ENCODE measurements at places on chromosomes 11 and 22.

DNA sequence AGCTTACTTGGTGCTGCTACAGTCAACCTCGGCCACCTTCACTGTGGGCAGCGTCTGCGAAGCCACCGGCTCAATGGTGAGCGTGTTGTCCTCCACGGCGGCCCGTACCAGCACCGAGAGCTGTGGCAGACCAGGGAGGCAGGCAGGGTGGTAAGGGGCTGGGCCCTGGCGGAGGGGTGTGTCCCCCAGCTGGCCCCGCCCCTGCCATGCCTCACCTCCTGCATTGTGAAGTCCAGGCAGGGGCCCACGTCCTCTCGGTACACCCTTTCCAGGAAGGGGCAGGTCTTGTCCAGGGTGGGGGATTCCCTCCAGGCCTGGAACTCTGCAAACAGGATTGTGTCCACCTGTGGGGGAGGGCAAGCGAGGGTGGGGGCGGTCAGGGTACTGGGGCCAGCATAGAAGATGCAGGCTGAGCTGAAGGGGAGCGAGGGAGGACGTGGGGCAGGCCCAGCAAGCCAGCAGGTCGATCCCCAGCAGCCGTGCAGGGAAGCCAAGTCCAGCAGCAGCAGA is 12.8 kb downstream of the RAB3IL1 start:
- no peak for DNase-seq

DNA sequence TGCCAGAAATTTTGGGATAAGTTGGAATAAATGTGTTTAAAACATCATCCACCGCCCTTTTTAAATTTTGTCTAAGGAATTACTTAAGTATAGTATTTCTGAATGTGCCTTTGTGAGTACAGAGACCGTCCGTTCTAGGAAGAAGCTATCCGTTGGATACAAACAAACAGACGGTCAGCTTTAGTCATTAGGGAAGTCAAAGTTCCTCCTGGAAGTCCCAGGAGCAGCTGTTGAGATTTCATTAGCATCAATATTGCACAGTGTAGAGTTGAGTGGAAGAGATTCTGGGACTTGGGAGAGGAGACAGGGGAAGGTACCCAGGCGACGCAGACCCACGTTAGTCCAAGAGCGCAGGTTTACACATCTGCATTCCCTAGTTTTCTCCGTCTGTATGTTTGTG is 15.7 kb upstream of the ADSL start:
- no peak for DNase-seq

GRCh38 chr22:45528046-45528445 is 25.4 kb downstream of the FBLN1 start:
- no peak for DNase-seq

DNA sequence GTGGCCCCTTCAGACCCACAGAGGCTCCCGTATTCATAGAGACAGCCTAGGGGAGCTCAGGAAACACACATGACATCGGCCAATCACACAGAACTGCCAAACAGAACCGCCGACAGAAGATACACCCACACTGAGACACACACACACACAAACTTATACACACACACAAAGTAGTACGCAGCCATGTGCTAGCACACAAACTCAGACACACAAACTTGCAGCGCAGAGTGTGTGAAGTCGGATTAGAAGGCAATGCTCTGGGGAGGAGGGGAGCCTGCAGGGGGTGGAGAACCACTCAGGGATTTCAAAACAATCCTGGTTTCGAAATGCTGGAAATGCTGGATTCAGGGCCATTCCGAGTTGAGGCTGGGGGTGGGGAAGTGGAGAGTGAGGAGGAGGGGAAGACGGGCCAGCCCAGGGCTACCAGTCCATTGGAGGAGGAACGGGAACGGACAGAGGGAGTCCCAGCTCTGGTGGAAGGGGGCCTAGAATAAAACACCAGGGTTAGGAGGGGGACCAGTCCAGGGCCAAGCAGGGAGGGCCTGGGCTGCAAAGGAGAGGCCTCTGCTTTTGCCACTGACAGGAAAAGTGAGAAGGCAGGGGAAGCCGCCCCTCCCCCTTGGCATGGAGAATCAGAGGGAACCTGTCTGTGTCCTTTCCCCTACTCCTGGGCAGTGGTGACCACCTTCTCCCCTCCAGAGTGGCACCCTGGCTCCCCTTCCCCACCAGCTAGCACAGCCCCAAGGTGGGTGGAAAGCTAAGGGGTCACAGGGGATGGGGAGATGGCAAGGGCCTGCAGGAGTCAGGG is 4.4 kb downstream of the BCL9L start:
- no peak for DNase-seq

DNA sequence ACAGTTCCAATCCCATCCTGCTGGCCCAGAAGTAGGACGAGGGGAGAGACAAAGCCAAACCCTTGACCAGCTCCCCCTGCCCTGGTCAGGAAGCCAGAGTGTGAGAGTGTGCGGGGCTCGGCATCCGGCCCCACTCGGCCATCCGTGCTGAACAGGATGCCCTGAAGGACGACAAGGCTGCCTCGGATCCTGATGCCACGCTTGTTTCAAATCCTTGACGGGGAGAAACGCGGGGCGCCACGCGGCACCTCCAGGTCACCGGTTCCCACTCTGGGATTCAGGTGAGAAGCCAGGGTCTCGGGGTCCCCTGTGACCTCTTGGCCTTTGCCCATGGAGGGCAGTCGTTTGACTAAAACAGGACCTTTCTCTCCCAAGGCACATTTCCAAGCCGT is 167.8 kb downstream of the BRD1 start:
- DNase-seq, result no peak

- DNase-seq, result no peak
Measured at GRCh38 chr11:66219846-66220565, 48.4 kb upstream of the RAB1B start.

- no peak for DNase-seq
Measured at GRCh38 chr22:28983788-28984441, 77.7 kb downstream of the C22orf31 start.

DNA sequence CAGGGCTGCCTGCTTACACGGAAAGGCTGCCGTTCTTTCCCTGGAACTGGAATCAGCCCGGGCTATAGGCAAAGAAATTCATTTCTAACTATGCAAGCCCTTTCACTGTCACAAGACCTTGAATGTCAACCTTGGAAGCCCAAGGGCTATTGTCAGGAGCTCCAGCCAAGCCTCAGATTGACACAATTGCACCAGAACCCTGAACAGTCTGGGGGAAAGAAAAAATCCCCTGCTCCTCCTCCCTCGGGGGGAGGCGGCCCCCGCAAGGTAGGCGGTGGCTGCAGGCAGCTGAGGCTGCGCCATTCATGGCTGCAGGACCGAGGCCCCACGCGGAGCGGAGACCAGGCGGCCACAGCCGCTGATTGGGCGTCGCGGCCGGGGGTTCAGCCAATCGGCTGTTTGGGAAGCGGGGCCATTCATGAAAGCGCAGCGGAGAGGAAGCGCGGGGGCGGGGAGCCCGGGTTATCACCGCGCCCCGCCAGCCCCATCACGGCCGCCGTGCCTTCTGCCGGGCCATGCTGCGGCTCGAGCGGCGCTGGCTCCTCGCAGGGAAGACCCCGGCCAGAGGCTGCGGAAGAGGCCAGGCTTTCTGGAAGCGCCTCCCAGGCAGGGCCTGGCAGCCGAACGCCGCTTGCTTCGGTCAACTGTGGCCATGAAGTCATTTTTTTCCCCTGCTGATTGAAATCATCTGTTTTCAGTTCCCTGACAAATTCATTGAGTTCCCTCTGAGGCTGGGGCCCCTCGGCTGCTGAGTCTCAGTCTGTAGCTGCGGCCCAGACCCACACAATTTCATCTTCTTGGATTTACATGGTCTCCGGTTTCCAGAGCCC is 38.1 kb upstream of the LINC01488 start:
- peak; percentile 96 for DNase-seq

DNA sequence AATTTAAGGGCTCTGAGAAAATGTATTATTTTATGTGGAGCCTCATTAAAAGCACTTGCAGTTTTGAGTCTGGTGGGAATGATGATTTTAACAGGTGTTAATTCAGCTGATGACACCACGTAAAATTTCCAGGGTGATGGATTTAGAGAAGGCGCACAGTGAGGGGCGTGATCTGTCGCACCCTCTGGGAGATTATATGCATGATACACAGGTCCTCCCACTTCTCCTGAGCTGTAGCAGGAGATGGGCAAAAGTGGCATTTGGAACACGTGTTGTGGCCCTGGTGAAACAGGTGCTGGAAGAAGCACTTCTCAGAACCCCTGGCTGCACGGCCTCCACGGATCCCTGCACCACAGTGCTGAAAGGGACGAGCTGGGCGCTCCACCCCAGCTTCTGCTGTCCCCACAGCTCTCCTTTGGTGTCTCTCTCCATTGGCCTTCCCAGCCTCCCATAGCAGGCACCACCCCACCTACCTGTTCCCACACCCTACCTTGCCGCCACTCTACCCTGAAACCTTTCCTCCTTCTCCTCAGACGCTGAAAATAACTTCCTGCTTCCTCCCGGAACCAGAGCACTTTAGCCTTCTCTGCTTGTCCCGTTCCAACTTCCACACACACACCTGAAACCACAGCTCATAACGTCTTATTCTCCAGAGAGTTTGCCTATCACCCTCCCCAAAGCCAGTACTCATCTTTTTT is 6.9 kb upstream of the SORL1 start:
- DNase-seq, result no peak

- DNase-seq, result no peak
Measured at GRCh38 chr11:14789879-14790484, 102.0 kb downstream of the CYP2R1 start.

DNA sequence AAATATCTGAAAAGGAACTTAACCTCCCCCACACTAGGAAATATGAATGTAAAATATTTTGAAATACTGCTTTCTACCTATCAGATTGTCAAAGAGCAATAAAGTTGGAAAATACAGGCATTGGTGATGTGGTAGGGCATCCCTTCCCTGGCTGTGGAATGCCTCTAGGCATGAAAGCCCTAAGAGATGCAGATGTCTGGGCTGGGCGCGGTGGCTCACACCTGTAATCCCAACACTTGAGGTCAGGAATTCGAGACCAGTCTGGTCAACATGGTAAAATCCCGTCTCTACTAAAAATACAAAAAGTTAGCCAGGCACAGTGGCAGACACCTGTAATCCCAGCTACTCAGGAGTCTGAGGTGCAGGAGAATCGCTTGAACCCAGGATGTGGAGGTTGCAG is 22.0 kb downstream of the ARAP1 start:
- no peak for DNase-seq

GRCh38 chr22:31079095-31079642 is 1.9 kb upstream of the SMTN start:
- DNase-seq, result no peak

- no peak for DNase-seq
Measured at GRCh38 chr11:127451861-127452260, 451.3 kb upstream of the KIRREL3 start.

DNA sequence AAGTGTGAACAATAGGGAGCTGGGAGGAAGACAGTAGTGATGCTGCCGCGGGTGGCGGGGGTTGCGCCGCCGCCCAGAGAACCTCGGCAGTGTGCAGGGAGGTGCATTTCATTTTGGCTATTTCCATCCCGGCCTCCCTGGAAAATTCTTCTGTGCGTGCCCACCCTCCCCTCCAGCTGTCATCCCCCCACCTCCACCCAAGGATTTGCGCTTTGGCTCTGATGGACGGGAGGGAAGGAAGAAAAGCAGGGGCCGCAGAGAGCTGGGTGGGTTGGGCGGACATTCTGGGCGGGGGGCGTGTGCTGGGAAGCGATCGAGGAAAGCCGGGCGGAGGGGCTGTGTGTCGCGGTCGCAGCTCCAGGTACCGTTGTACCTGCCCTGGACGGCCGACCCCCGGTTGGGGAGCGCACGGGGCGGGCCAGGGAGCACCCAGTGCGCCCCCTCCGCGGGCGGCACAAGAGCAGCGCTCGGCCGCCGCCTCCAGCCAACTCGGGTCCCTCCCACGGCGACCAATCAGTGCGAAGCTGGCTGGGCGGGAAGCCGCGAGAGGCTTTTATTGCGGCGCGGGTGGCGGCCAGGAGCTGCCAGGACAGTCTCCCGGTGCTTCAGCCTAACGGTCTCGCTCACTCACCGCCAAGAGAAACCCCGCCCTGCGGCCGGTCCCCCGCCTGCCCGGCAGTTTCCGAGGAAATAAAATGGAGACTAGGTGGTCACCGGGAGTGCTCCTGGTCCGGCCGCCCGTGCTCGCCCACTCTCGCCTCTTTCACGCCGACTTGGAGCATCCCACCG is 1.6 kb downstream of the NCAM1 start:
- peak; percentile 6 for DNase-seq

- DNase-seq, result no peak
Measured at GRCh38 chr11:124801636-124802312, 1.6 kb upstream of the MSANTD2 start.

- DNase-seq, result no peak
Measured at GRCh38 chr22:45972889-45973253, 4.1 kb downstream of the WNT7B start.

GRCh38 chr11:786235-787083 is 3.4 kb downstream of the CEND1 start:
- DNase-seq, result no peak

DNA sequence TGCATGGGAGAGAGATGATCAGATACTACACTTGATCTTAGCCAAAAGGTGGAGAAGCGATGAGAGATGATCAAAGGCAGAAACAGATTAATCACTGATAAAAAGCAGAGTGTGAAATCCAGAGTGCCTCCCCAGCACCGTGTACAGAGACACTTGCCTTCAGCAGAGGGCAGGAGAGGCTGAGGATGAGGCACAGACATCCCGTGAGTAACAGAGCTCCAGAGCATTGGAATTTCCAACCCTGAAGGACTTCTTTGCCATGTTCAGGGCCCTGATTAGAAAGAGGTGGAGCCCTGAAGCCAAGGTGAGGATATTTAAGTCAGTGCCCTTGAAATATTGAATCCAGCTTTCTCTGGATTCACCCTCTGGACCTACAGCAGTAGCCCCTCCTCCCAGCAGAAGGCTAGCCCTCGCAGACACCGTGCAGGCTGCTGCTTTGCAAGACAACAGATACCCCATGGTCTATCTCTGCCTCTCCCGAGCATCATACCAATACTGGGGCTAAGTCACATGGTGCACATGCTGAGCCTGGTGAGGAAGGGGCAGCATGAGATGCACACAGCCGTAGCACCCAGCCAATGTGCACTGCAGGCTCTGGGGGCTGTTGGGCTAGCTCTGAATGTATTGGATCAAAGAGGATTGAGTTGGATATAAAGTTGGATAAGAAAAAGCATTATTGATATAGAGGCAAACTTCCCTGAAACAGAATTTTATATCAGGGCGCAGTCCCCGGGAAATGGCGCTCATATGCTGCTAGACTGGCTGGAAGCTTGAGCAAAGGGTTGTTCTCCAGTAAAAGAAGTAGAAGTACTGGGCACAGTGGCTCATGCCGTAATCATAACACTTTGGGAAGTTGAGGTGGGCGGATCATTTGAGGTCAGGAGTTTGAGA is 200.3 kb upstream of the B3GAT1 start:
- no peak for DNase-seq

GRCh38 chr11:134270250-134270714 is 5.9 kb upstream of the GLB1L3 start:
- DNase-seq, result no peak

GRCh38 chr11:22079133-22079872 is 113.6 kb upstream of the ANO5 start:
- DNase-seq, result no peak

- no peak for DNase-seq
Measured at GRCh38 chr11:57786436-57786835, 24.8 kb downstream of the CTNND1 start.

All from HTR-8/SVneo (cell line).